Epithelial cell of umbilical artery (primary cell): ENCODE measurements at places on chromosomes 1 and 21. TPM values are rescaled to one million over a fixed set of nuclear protein-coding genes. Genes with fewer than 3 reads are reported as not detected.

Gene LINGO4
- total RNA-seq: not detected in 2 replicates

Gene CD1C
- total RNA-seq: not detected in 2 replicates

Gene IL10
- total RNA-seq: not detected in 2 replicates

Gene TMEM125
- total RNA-seq: not detected in 2 replicates

Gene PPM1J
- 0.61 and 1.3 TPM in 2 replicates for total RNA-seq

Gene PLA2G2D
- not detected in 2 replicates for total RNA-seq

Gene CCDC30
- 0.32 and 0.46 TPM in 2 replicates for total RNA-seq

Gene TSPAN2
- total RNA-seq: 2.6 and 3.6 TPM in 2 replicates

Gene AMY1A
- total RNA-seq: not detected in 2 replicates

Gene NRAS
- total RNA-seq: 87.4 and 121 TPM in 2 replicates

Gene EXOC8
- 23.7 and 24.8 TPM in 2 replicates for total RNA-seq

Gene IL10RB
- total RNA-seq: 28.9 and 48.2 TPM in 2 replicates

Gene CTXND2
- total RNA-seq: not detected in 2 replicates

Gene RAB25
- total RNA-seq: not detected in 2 replicates

Gene SPATA46
- total RNA-seq: not detected in 2 replicates

Gene FCRL6
- total RNA-seq: under 0.01 and 0.30 TPM in 2 replicates

Gene GTF2B
- total RNA-seq: 47.1 and 58.1 TPM in 2 replicates

Gene PCNT
- total RNA-seq: 11.7 and 21.0 TPM in 2 replicates

Gene NFASC
- total RNA-seq: under 0.01 and 0.46 TPM in 2 replicates

Gene CELA2B
- not detected in 2 replicates for total RNA-seq

Gene FAAH
- 0.32 and 2.1 TPM in 2 replicates for total RNA-seq

Gene ASAP3
- 7.1 and 8.4 TPM in 2 replicates for total RNA-seq

Gene TENT5C
- under 0.01 and 0.15 TPM in 2 replicates for total RNA-seq

Gene LAPTM5
- 4.1 and 9.7 TPM in 2 replicates for total RNA-seq

Gene GRIK3
- total RNA-seq: not detected in 2 replicates

Gene RGL1
- 38.3 and 43.3 TPM in 2 replicates for total RNA-seq

Gene HORMAD1
- 0.32 TPM in 1 of 2 replicates, not detected in the other for total RNA-seq

Gene OVAAL
- total RNA-seq: not detected in 2 replicates

Gene PNRC2
- 113 and 177 TPM in 2 replicates for total RNA-seq

Gene OR2T11
- total RNA-seq: not detected in 2 replicates

Gene MPL
- not detected in 2 replicates for total RNA-seq

Gene TESK2
- 1.1 and 1.3 TPM in 2 replicates for total RNA-seq

Gene PLA2G4A
- total RNA-seq: 10.6 and 23.4 TPM in 2 replicates

Gene PCAT6
- 1.1 TPM in 1 of 2 replicates, not detected in the other for total RNA-seq

Gene TSACC
- total RNA-seq: not detected in 2 replicates

Gene CENPL
- total RNA-seq: 19.5 and 29.3 TPM in 2 replicates

Gene HMCN1
- 8.7 and 10.1 TPM in 2 replicates for total RNA-seq

Gene TCP10L
- total RNA-seq: not detected in 2 replicates

Gene KCNQ4
- total RNA-seq: under 0.01 TPM in 1 of 2 replicates, not detected in the other

Gene ELAVL4
- not detected in 2 replicates for total RNA-seq
